HepG2 (cell line): ENCODE measurements at places on chromosomes 2 and 18. TPM values are rescaled to one million over a fixed set of nuclear protein-coding genes. Genes with fewer than 3 reads are reported as not detected.

DNA sequence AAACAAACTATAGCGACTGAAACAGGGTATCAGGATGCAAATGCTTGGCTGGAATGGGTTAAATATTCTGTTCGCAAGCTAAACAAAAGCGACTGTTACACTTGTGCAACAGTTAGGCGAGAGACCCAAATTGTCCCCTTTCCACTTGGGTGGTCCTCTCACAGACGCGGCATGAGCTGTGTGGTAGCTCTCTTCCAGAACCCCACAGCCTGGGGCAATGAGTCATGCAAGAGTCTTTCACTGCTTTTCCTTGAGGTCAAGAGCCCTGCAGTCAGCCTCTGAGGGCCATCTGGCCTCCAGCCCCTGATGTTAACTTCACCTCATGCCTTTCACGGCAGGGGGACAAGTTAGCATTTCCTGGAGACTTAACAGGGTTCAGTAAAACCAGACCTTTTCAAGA lies 25.7 kb downstream of the SULT1C4 start:
- DNase-seq = no peak

GRCh38 chr2:180607514-180608049 lies 372.8 kb upstream of the UBE2E3 start:
- DNase-seq = peak; percentile 59

DNA sequence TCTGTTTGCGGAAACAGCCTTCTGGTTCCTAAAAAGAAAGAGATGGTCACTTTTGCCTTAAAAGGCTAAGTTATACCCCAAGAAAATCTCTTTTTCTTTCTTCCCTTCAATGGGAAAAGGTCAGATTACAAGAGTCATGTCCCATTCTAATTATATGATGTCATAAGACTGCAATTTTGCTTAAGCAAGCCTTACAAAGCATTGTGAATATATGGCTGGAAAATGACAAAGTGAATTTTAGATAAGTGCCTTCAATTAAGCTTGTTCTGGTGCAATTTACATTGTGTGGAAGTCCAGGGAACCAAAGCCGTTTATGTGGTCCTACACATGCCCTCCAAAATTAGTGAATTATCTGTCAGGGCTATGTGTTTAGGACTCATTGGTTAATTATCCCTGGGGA lies 7.6 kb upstream of the BMP10 start:
- DNase-seq = no peak

DNA sequence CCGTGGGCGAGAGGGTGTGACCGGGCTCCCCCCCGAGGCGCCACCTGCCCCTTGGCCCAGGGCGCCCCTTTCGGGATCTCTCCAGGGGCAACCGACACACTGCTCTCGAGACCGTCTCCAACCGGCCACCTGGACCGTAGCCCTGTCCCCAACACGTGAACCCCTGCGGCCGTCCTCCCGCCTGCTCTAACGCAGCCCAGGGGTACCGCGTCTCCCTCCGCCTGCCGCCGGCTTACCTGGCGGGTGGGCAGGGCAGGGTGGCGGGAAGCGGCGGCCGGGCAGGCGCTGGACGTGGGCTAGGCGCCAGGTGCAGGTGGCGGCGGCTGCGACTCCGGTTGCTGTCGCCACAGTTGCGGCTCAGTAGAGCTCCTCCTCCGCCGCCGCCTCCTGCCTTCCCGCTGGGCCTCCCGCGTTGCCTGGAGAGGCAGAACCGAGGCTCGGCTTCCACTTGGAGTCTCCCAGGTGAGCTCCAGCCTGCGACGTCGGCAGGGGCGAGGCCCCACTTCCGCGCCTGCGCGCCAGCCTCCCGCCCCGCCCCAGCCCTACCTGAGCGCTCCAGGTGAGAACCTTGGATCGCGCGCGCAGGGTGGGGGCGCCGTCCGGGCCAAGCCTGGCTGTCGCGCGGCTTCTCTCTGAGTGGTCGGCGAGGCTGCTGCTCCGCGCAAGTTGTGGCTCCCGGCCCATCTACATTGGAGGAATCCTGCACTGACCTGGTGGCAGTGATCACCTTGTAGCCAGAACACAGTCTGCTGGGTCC lies at the start of gene GALNT3:
Gene GALNT3 (minus strand): TSS at position 469 of the 757 bp plus-strand sequence. CDS start 23,547 bp downstream, outside the sequence.
- DNase-seq = no peak

- DNase-seq = no peak
Measured at GRCh38 chr2:230408244-230408842, 7.7 kb upstream of the SP100 start.

Gene TIMM21
- polyA plus RNA-seq = 21.5 and 29.6 TPM in 2 replicates

- no peak for DNase-seq
Measured at GRCh38 chr2:239466061-239466754, 65.4 kb upstream of the HDAC4 start.

Gene CLASP1
- 9.4 and 11.7 TPM in 2 replicates for polyA plus RNA-seq

- DNase-seq = no peak
Measured at GRCh38 chr2:150689590-150689989, 202.1 kb upstream of the RND3 start.

Gene DSG1
- 0.04 and 0.13 TPM in 2 replicates for polyA plus RNA-seq

Gene GCA
- polyA plus RNA-seq = 37.5 and 42.0 TPM in 2 replicates

DNA sequence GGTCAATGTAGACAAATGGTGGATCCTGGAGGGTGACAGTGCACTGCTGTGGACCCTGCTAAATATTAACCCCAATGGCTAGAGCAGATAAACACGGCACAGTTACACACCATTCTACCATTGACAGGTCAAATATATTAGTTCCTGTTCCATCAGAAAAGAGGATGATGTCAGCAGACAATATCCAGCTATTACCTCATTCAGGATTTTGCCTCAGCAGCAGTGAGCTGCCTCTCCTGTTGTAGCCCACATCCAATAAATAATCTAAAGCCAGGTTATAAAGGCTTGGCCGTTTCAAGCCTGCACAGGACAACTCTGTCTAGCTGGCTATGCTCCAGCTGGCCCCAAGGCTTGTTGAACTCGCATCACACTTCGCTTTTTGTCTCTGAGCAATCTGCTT lies 31.6 kb upstream of the NETO1 start:
- peak; percentile 2 for DNase-seq

DNA sequence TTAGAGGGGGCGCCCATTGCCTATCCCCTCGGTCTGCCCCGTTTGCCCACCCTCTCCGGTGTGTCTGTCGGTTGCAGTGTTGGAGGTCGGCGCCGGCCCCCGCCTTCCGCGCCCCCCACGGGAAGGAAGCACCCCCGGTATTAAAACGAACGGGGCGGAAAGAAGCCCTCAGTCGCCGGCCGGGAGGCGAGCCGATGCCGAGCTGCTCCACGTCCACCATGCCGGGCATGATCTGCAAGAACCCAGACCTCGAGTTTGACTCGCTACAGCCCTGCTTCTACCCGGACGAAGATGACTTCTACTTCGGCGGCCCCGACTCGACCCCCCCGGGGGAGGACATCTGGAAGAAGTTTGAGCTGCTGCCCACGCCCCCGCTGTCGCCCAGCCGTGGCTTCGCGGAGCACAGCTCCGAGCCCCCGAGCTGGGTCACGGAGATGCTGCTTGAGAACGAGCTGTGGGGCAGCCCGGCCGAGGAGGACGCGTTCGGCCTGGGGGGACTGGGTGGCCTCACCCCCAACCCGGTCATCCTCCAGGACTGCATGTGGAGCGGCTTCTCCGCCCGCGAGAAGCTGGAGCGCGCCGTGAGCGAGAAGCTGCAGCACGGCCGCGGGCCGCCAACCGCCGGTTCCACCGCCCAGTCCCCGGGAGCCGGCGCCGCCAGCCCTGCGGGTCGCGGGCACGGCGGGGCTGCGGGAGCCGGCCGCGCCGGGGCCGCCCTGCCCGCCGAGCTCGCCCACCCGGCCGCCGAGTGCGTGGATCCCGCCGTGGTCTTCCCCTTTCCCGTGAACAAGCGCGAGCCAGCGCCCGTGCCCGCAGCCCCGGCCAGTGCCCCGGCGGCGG lies 1.7 kb downstream of the MYCN start:
- no peak for DNase-seq

DNA sequence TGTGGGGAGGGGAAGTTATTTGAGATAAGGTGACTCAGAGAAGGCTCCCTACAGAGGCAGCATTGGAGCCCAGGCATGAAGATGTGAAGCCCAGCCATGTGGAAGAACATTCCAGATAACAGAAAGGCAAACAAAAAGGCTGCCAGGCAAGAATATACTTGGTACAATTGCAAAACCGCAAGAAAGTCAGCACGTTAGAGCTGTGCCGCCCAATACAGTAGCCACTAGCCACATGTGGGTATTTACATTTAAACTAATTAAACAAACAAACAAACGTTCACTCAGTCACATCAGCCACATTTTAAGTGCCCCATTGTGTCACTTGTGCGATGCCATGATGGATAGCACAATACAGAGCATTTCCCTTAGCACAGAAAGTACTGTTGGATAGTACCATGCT lies 179.6 kb downstream of the SATB2 start:
- DNase-seq = no peak

- peak; percentile 24 for DNase-seq
Measured at GRCh38 chr2:9423922-9424272, 443 bp downstream of the CPSF3 start.

GRCh38 chr2:95761556-95761955 lies 169.8 kb downstream of the TRIM43 start:
- no peak for DNase-seq

GRCh38 chr2:223868005-223868404 lies 30.6 kb upstream of the AP1S3 start:
- DNase-seq = no peak

Gene PXDN
- not detected in 2 replicates for polyA plus RNA-seq

Gene DLX1
- 0.69 and 0.86 TPM in 2 replicates for polyA plus RNA-seq

GRCh38 chr2:85582492-85582891 lies 1.7 kb upstream of the VAMP5 start:
- no peak for DNase-seq

Gene FAP
- not detected in 2 replicates for polyA plus RNA-seq

DNA sequence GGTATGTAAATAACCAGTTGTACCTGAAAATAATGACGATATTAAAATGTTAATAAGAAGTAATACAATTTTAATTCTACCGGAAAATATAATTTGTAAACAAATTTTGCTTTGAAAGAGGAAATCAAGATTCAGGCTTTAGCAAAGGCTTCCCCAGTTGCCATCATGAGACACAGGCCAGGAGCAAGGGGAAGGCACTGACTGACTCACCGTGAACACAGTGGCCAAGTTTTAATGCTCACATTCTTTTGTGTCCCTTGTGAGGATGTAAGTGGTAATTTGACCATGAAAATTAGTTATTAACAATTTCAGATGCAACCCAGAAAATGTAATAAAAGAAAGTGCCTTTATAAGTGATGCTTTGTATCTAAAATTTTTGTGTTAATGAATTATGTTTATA lies 164.1 kb downstream of the GREB1L start:
- no peak for DNase-seq

DNA sequence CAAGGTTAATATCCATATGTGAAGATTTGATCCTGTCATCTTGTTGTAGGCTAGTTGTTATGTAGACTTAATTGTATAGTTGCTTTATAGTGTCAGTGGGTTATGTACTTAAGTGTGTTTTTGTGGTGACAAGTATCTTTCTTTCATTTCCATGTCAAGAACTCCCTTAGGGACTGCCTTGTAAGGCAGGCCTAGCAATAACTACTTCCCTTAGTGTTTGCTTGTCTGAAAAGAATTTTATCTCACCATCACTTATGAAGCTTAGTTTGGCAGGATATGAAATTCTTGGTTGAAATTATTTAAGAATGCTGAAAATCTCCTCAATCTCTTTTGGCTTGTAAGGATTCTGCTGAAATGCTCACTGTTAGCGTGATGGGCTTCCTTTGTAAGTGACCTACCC lies 467.6 kb downstream of the CDH2 start:
- no peak for DNase-seq

DNA sequence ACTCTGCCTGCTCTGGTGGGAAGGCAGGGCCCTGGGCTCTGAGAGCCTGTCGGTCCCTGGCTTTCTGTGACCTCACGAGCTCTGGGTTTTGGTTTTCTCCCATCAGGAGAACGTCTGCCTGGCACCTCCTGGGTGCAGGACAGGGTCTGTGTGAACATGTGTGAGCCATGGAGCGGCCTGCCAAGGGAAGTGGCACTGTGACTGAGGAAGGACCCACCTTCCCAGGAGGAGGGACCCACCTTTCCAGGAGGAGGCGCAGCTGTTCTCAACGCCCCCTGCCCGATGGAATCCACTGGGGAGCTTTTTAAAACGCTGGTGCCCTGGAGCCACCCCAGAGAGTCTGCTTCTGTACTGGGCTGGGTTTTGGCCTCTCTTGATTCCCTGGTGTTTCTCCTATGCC lies 168.7 kb downstream of the GLI2 start:
- DNase-seq = no peak

Gene TUBA3D
- not detected in 2 replicates for polyA plus RNA-seq

Gene REG1B
- polyA plus RNA-seq = not detected in 2 replicates

DNA sequence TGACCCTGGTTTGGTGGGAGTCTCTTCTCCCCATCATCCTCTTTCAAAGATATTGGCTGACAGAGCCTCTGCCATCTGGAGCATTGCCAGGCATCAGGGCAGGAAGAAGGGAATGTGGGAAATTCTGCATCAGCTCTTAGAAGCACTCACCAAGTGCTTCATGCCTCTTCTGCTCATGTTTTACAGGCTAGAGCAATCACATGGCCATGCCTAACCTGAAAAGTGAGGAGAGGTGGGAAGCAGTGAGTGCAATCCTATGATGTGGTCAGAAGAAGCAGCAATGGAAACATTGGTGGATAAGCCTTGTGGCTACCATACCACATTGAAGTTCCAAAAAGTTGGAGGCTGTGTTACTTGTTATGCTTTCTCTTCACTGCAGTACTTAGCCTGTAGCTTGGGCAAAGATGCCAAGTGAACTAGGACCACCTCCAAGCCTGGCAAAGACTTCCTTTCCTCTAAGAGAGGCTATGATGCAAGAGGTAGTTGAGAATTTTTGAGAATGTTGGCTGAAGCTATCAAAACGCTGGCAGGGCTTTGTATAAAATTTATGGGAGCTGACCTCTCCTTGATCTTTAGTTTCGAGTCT lies 64.1 kb downstream of the BCL2L11 start:
- no peak for DNase-seq

DNA sequence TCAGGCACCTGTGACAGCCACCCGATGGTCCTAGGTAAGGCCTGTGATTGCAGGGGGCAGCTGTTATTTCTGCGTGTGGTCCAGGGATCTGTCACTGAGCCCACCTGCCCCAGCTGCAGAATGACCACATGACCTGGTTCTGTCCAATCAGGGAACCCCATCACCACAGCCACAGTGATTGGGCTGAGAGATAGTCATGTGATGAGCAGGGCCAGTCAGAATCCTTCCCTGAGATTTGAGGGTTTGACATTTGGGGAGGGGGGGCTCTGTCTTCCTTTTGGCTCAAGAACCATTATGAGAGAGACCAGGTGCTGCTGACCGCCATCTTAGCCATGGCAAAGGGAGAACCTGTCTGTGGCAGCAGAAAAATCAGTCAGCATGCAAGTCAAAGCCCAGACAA lies 147.2 kb downstream of the SMAD7 start:
- DNase-seq = no peak
